Uterus (tissue), 4 donors: ENCODE measurements at places on chromosomes 2 and 18. TPM values are rescaled to one million over a fixed set of nuclear protein-coding genes. Genes with fewer than 3 reads are reported as not detected.

ZAP70 gene
- 3.7 TPM for total RNA-seq

GTF2A1L gene
- total RNA-seq, result 0.35 TPM

GAL3ST2 gene
- not detected for total RNA-seq

STRN gene
- total RNA-seq, result 26.6 TPM

LINC00305 gene
- not detected for total RNA-seq

BMP10 gene
- total RNA-seq, result not detected

B4GALT6 gene
- total RNA-seq, result 11.8 TPM

SNORC gene
- total RNA-seq, result not detected

ALPI gene
- not detected for total RNA-seq

VIT gene
- total RNA-seq, result 3.9 TPM

XIRP2 gene
- total RNA-seq, result 0.49 TPM

SOWAHC gene
- total RNA-seq, result 32.5 TPM

PKDCC gene
- 181 TPM for total RNA-seq

NOSTRIN gene
- 192 TPM for total RNA-seq

OTOS gene
- not detected for total RNA-seq

CCDC121 gene
- total RNA-seq, result 7.4 TPM

HAAO gene
- total RNA-seq, result 23.0 TPM

RNF152 gene
- total RNA-seq, result 23.8 TPM

GALR1 gene
- total RNA-seq, result 0.21 TPM

SLC11A1 gene
- total RNA-seq, result 7.4 TPM

FAM237A gene
- not detected for total RNA-seq

RFTN2 gene
- total RNA-seq, result 2.0 TPM

ZNF521 gene
- total RNA-seq, result 116 TPM

REG3A gene
- total RNA-seq, result not detected

CROCC2 gene
- 2.6 TPM for total RNA-seq

ZNF385B gene
- not detected for total RNA-seq

DLGAP1 gene
- total RNA-seq, result 1.0 TPM

TP53I3 gene
- total RNA-seq, result 55.4 TPM

EPG5 gene
- 43.4 TPM for total RNA-seq

GAD1 gene
- not detected for total RNA-seq

EPB41L3 gene
- 75.4 TPM for total RNA-seq
